HEK293T (cell line): ENCODE measurements at places on chromosomes 7 and 10.
A peak's percentile ranks its signal among the peaks of the same experiment; 100 is the strongest.

GRCh38 chr10:101011517-101012423 lies 12.2 kb downstream of the LZTS2 start:
- peak; percentile 67 for DNase-seq

DNA sequence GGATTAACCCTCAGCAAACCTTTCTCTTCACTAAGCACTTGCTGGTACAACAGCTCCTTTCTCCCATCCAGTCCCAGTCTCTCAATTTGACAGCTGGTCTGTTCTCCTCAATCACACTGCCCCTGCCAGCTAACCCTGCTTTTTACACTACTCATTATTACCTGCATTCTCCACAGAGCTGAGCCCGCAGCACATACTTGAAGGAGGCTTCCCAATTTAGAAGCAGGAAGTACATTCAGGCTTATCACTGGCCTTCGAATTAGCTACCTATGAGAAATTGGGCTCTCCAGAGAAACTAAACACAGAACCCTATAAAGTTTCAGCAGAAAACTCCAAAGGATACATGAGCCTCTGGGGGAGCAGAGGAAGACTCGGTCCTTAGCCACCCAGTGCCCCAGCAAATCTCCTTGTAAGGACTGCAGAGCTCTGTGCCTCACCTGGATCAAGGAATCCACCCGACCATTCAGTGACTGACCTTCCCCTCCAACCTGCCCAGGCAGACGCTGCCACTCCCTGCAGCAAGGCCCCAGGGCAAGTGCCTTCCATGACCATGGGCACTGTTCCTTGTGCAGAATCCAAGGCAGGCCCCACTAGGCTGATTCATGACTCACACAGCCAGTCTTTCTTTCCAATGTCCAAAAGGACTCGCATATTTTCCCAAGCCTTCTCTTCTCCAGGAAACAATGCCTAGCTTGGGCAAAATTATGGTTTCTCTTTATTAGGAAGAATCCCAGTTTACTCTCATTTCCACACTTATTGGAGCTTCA lies 68.0 kb downstream of the VOPP1 start:
- DNase-seq: no peak

GRCh38 chr10:24825551-24825950 lies 101.9 kb upstream of the ARHGAP21 start:
- no peak for DNase-seq

GRCh38 chr7:11707606-11708193 lies 124.3 kb downstream of the THSD7A start:
- no peak for DNase-seq

GRCh38 chr7:151091431-151091830 lies 5.2 kb downstream of the AGAP3 start:
- peak; percentile 62 for DNase-seq

DNA sequence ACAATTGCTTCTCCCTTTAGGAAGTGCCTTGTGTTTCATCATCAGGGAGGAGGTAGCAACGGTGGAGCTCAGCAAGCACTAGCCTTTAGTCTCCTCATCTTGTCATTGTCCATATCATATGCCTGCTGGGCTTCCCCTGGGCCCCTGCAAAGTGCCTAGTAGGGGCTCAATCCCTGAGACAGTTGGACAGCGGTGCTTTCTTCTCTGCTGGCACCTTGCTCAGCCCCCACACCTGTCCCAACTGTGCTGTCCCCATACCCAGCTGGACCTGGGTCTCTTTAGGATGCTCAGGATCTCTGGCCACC lies 5.5 kb downstream of the SMARCD3 start:
- DNase-seq: no peak

DNA sequence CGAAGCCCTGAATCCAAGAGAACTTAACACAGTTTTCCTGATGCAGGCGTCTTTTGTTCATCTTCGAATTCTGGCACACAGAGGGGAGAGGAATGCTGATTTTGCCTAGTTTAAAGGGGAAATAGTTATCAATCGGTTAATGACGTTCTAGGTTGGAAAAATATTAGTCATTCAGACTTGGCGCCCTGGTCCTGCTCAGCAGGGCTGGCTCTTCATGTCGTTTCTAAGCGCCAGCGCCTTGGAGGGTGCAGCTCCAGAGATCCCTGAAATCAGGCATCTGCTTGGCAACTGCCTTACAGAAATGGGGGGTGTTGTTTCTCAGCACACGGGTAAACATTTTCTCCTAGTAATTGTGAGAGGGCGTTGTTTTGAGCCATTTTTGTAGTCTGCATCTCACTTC lies 1.3 kb upstream of the PRTFDC1 start:
- no peak for DNase-seq

- DNase-seq: no peak
Observed at GRCh38 chr7:31116615-31117014, 64.5 kb downstream of the ADCYAP1R1 start.

GRCh38 chr7:113698556-113699220 lies 220.1 kb downstream of the PPP1R3A start:
- peak; percentile 17 for DNase-seq
